ENCODE measurements at places on chromosomes 1 and 21.

GRCh38 chr1:64046243-64046642 is 157.2 kb upstream of the UBE2U start:
- no peak for DNase-seq

DNA sequence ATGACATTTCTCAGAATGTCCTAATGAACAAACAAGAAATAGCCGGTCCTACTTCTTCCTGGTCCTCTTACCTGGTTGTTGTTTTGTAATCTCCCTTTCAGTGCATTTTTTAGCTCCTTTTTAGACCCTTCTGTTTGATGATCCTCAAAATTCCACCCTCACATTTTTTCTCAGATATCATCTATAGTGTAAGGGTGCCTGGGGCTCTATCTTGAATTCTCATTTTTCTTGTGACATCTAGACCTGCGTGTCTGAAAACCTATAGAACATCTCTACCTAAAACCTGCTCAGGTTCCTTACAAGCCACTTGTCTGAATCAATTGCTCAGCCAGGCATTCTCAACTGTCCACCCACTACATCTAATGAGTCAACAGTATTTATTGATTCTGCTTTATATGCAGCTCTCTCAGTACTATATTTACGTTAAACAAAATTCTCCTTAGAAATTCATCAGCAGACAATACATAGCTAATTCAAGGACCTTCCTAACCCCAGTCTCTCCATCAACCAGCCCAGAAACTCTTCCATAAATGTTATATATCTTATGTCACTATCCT is 36.5 kb upstream of the USH2A start:
- no peak for DNase-seq

GRCh38 chr21:21084179-21084578 is 86.0 kb downstream of the NCAM2 start:
- DNase-seq = no peak

- no peak for DNase-seq
Measured at GRCh38 chr1:15116966-15117365, 36.6 kb upstream of the TMEM51 start.

DNA sequence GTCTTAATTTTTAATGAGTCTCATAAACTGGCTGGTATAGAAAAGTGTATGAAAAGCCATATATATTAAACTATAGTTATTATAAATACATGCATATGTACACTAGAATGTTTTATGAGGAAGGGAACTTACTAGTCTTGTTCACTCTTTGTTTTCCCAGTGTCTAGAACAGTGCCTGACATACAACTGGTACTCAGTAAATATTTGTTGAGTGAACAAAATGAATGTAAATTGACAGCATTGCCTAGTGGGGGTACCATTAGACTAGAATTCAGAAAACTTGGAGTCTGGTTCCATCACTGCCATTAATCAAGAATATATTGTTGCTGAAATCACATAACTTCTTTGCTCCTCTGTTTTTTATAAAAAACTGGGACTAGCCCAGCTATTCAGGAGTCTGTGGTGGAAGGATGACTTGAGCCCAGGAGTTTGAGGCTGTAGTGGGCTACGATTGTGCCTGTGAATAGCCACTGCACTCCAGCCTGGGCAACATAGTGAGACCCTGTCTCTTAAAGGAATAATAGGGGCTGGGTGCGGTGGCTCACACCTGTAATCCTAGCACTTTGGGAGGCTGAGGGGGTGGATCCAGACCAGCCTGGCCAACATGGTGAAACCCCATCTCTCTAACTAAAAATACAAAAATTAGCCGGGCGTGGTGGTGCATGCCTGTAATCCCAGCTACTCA is 51.1 kb downstream of the NFIA start:
- DNase-seq = no peak

DNA sequence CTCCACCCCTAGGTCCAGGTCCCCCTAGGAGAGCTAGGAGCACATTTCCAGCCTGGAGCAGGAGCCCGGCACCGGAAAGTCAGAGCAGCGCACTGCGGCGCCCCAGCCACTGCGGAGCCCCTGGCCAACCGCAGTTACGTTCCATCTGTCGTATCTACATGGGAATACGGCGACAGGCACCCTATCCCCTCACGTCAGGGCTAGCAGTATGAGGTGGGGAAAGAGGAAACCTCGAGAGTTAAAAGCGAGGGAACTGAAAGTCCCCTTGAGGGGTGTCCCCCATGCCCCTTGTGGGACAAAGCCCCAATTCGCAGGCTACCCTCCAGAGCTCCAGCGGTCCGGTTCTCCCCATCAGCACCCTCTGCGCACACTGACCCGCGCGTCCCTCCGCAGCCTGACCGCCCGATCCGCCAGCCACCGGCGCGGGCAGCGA is 995 bp downstream of the COLGALT2 start:
- peak; percentile 47 for DNase-seq

GRCh38 chr1:112496290-112496689 is 12.5 kb upstream of the WNT2B start:
- no peak for DNase-seq

GRCh38 chr21:22536509-22536908 is 1538.3 kb downstream of the NCAM2 start:
- DNase-seq = no peak
